ENCODE measurements at places on chromosomes 2 and 18.

DNA sequence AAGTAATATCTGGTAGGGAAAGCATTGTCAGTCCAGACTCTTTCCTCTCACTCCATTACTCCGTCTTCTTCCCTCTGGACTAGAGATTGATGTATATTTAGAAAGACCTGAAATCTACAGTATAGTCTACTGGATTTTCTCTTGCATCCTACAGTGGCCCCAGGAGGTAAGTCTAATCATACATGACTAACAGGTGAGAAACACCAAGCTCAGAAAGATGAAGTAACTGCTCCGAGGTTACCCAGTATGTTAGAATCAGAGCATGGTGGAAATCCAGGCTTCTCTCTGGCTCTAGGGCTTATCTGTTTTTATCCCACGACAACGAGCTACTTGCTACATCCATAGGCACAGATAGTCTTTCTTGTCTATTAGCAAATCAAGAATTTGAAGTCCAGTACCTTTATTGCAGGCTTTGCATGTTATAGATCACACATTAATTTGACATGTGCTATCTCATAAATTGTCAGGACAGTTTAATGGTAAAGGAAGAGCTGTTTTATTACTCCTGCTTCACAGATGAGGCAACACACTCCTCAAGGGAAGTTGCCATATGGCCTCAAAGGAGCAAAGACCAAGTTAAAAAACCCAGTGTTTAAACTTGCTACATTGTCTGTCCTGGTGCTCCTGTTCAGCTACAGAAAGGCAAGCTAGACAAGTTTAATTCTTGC is 484.3 kb downstream of the THSD7B start:
- no peak for DNase-seq

GRCh38 chr18:8332286-8332685 is 277.0 kb upstream of the RAB12 start:
- no peak for DNase-seq

DNA sequence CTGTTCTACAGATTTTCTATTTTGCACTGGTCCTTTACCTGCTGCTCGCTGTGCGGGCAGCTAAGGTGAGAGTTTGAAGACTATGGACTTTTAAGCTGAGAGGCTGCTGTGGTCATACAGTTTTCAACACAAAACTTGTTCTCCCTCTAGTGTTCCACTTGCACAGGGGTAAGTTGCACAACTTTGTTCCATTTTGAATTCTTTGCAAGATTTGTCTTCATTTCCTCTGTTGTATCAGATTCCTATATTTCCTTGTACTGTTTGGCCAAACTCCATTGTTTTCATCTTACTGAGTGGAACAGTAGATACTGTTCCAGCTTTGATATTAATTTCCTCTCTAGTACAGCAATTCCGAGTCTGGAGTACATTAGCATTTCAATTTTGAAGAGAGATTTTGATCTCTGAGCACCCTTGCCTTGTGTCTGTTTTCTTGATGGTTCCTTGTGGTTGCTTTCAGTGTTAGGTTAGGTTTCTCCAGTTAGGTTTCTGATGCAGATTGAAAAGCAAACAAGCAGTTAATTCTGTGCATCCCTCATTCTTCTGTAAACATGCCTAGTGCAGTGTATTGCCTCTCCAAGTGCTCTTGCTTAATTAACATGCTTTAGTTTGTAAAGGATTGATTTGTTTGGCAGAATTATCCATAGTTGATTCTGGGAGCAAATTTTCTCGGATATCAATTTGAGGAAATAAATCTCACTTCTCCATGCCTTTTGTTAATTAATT is 188.8 kb downstream of the PTPRM start:
- no peak for DNase-seq

DNA sequence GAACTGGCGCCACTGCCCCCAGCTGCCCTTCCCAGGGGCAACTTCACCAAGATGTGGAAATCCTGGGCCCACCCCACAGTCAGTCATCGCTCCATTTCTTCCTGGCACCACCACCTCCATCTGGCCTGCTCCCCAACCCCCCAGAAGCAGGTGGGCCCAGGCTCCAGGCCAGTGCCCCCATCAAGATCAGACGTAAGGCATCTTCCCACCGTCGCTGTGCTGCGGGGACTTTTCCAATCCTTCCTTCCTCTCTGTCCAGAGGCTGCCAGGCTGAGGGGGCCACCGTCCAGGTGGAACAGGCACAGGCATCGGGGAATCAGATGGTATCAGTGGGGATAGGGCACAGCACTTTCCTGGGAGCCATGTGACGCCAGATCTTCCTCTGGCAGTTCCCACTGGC is 8.1 kb downstream of the PRLH start:
- no peak for DNase-seq

DNA sequence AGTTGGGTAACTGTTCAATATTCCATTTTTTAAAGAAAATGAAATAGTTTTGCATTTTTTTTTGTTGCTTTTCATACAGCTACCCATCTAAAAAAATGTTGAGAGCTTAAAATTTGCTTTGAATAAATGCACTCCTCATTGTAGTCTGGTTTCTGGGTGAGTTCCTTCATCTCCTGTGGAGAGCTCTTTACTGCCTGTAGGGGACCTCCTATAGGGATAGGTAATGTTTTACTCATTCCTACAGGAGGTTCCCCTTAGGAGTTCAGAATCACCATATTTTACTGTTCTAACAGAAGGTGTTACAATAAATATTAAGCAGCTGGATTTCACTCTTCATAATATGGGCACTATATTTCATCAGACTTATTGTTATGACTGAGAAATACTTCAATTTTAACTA is 947.3 kb upstream of the CRIM1 start:
- DNase-seq: no peak

- no peak for DNase-seq
These were observed 119.8 kb downstream of the PRKCE start for GRCh38 chr2:45771261-45771660.

DNA sequence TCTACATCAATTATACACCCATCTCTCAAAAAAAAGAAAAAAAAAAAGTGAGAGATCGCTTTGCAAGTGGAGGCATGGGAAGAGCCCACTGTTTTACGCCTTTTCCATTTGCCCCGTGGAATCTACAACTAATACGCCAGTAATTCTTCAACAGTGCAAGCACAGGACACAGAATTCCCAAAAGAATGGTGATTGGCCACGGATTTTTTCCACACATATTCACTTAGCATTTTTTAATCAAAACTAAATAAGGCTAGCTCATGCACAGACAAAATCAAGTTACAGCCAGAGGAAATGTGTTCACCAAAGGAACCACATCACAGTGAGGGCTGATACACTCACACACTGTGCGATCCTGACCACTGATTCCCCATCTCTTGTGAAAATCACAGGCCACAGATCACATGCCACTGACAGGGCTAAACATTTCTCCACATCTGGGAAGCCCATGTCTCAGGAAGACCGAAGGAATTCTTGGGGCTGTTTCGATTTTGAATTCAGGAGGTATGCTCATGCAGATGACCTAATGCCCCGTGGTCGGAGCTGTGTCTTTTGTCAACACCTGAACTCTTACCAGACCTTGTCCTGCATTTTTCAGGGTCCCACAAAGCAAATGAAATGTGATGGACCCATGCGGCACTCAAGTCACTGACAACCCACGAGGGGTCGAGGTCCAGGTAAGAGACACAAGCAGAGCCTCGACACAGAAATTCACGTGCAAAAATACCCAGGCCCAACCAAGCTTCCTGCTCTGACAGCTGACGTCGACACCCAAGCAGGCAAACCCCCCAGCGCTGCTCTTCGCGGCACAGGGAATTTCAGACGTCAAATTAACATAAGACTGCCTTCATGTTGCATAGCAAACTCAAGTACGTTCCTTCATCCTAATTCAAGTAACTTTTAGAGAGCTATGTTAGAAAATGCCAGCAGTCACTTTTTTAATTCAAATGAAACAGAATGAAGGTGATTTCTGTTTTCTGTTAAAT is 69.6 kb downstream of the ZNF516 start:
- DNase-seq: no peak

DNA sequence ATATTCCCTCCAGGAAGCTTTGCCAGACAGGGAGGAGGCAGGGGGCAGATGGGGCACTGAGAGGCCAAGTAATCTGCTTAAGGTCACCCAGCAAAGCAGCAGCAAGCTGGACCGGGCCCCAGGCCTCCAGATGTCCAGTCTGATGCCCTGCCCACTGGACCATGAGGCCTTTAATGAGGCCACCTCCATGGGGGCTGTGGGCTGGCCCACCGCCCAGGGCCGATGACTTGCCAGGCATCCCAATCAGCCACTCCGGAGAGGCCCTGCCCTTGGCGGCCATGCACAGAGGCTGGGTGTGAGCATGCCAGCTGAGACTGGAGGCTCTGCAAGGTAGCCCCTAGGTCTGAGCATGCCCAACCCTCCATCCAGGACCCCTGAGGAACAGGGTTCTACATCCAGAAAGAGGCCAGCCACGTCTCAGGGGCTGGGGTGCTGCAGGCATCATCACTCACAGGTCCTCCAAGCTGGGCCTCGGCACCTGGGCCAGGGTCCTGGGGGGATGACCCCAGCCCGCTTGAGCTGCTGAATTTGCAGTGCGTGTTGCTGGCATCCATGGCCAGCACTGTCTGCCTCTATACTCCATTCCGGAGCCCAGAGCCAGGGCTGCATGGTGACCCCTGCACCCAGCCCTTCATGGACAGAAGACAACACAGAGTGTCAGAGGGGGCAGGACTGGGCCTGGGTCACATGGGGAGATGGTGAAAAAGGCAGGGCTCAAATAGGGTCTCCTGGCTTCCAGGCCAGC is 164.2 kb downstream of the INHBB start:
- DNase-seq: no peak

GRCh38 chr2:54540194-54540593 is 84.1 kb downstream of the SPTBN1 start:
- DNase-seq: no peak

- DNase-seq: no peak
These were observed 398.0 kb downstream of the CDH2 start for GRCh38 chr18:27778925-27779324.

DNA sequence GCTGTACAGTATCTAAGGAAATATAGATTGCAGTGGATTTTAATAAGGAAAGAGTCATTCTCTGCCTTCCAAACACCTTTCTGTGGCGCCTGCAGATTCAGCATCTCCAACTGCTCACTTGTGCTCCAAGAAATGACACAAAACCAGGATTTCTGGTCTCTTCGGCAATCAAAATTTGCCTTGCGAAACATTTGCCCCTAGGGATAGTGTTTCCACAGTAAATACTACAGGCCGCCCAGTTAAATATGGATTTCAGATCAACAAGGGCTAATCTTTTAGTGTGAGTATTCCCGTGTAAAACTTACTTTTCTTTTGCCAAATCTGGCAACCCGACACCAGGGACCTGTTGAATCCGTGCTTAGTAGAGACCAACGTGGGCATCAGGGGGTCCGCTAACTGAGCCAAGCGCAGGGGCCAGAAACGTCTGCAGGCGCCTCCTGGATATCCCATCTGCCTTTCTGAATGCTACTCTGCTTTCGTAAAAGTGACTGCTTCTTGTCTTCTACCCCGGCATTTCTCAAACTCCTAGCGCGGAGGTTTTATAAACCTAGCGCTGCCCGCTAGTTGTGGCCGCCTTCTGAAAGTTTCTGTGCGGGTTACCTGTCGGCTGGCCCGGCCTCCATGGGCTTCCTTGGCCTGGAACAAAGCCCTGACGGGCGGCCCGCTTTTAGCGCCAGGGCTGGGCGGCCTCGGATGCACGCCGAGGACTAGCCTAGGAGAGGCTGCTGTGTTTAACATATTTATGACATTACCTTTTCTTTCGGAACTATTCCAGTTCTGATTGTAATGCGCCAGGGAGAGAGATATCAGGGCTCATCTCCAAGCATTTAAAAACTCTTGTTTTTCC is 2.5 kb downstream of the CYP1B1 start:
- DNase-seq: no peak

- DNase-seq: no peak
These were observed 6.3 kb downstream of the TNFAIP6 start for GRCh38 chr2:151363709-151364108.

DNA sequence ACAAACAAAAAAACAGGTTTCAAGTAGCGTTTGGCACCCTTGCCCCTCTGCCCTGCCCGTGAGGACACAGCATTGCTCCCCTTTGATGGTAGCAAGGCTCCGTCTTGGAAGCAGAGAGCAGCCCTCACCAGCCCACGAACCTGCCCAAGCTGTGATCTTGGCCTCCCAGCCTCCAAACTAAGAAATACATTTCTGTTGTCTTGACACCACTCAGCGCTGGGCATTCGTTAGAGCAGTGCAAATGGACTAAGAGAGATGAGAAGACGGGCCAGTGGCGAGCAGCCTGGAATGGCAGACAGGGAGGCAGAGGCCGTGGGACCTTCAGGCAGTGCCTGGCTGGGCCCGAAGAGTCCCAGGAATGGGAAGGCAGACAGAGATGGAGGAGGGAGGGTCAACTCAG is 109.8 kb downstream of the SH3BP4 start:
- DNase-seq: no peak
